Left ventricle myocardium inferior (tissue), 1 donor: ENCODE measurements at places on chromosomes 6 and 20.

DNA sequence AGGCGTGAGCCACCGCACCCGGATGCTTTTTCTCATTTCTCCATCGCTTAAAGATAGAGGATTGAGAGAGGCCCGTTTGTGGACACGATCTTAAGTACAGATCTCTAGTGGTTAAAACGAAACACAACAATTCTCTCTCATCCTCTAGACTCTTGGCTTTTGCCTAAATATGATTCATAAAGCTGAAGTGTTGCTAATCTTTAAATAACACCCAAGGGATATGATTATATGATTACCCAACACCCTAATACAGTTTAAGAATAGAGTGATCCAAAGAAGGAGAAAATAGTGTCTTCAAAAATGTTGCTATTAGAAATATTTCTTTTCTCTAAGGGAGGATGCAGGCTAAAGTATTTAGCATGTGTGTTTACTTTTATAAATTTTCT is 50.4 kb downstream of the MTHFD1L start:
- no peak for DNase-seq

DNA sequence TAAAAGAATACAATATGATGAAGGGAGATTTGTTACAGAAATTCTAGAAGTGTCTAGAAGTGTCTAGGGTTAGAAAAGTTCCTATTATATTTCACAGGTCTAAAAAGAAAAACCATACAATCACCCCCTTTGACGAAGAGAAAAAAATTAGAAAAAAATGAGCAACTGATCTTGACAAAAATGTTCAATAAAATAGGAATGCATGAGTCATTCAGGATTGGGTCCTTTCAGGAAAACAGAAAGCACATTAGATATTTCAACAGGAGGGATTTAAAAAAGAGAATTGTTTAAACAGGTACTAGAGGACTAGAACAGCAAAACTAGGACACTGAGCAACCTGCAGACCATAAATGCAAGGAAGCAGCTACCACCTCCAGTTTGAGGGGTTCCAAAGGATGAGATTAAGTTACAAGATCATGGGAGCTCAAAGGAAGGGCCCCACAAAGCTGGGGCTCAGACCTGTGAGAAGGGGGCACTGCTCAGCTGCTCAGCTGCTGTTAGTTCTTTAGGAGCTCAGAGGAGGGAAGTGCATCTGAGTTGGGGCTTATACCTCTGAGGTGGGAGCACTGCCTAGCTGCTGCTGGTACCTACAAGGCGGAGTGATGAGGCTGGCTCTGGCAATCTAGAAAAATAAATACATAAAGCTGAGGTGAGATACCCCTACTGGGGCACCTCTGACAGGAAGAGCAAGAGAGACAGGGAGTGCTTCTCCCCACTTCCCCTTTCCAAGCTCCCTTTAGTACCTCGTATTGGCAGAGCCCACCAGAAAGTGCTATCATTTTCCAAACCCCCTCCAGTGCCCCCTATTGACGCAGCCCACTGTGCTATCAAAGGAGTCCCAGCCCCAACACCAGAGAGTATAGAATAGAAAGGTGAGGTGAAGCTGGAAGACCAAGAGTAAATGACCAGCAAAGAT is 27.1 kb upstream of the BEND6 start:
- no peak for DNase-seq

DNA sequence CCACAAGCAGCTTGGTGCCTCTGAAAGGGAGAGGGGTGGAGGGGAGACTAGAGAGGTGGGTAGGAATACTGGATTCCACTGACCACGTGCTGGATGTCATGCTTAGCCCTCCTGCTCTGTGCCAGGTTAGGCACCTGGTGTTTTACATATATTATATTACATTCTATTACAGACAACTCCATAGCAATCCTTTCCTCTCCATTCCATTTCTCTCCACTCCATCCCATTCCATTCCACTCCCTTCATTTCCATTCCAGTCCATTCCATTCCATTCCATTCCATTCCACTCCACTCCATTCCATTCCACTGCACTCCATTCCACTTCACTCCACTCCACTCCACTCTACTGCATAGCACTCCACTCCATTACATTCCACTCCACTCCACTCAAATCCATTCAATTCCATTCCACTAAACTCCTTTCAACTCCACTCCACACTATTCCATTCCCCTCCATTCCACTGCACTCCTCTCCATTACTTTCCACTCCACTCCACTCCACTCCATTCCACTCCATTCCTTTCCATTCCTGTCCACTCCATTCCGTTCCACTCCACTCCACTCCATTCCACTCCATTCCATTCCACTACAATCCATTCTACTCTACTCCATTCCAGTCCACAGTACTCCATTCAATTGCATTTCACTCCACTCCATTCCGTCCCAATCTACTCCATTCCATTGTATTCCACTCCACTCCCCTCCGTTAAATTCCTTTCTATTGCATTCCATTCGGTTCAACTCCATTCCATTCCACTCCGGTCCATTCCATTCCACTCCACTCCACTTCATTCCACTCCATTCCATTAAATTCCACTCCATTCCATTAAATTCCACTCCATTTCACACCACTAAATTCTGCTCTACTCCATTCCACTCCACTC is 27.2 kb upstream of the DEFB125 start:
- DNase-seq, result no peak

DNA sequence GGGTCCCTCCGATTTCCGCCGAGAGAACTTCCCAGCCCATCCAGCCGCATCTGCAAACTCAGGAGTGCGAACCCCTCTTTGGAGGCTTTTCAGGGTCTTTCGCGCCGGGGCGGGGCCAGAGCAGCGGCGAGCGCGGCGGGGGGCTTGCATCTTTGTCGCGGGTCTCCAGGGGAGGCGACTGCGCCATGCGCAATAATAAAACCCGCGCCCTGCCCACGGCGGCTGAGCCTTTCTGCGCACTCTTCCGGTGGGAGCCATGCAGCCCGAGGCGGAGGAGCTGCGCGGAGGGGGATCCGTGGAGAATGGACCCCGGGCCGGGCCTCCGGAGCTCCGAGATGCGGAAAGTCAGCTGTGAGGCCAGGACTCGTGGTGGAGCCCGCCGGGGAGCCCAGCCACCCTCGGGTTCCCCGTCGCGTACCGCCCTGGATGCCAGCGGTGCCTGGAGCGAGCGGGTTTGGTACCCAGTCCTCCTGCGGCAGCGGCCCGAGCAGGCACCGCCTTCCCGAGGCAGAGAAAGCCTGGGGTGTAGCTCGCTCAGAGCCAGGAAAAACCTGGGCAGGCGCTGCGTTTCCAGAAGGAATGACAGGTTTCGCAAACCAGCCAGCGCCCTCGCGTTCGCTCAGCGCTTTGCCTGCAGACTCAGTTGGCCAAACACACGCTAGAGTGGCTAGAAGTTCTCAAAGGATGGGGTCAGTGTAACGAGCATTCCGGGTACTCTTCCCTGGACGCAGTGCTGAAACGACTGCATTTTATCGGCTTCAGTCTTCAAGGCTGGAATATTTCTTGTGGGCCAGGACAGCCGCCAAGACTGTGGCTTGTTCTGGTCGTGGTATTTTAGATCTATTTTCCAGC is 1.2 kb downstream of the AKAP12 start:
- DNase-seq, result peak; percentile 38

DNA sequence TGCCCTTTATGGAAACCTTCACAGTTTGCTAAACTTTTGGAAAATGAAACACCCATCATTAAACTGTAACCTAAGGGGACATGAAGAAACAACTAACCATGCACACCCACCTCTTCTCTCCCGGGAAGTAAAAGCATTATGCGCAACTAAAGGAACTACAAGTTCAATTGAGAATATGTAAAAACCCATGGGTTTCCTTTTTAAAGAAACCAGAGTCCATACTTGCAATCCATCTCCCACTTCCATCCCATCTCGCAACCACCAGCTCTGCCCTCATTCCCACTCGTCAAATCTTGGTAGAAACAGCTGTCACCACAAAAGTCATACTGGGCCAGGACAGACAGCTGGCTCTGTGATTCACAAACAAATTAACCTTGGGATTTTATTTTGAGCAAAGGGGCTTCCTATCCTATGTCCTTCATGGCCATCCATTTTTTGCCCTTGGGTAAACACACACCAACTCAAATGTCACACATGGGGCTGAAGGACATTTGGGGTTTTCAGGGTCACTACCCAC is 81.5 kb downstream of the HAO1 start:
- no peak for DNase-seq

- no peak for DNase-seq
Observed at GRCh38 chr20:34410336-34410735, 47.3 kb downstream of the ITCH start.

GRCh38 chr20:46203510-46203837 is 85.4 kb downstream of the CD40 start:
- no peak for DNase-seq

- peak; percentile 37 for DNase-seq
Observed at GRCh38 chr6:20402342-20403069, 827 bp downstream of the E2F3 start.

DNA sequence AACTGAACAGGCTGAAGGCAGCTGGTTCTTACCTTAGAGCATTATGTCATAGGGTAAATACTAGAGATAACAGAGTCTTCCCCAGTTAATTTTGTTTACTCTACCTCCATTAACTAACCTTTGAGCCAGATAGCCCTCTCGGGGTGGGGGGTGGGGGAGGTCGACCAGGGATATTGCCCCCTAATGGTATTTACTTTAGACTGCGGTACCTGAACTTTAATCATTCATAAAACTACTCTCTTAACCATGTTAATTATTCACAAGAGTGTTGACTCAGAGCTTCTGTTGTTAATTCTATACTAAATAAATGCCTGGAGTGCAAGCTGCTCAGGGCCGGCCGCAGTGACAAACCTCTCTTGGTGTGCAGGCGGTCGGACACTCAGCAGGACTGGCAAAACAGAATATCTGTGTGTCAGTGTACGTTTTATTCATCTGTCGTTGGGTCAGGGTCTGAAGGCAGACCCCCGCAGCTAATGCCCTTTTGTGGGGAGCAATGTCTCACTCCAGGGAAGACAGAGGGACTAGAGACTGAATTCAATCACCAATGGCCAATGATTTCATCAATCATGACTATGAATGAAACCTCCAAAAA is 152.4 kb upstream of the COL21A1 start:
- no peak for DNase-seq

DNA sequence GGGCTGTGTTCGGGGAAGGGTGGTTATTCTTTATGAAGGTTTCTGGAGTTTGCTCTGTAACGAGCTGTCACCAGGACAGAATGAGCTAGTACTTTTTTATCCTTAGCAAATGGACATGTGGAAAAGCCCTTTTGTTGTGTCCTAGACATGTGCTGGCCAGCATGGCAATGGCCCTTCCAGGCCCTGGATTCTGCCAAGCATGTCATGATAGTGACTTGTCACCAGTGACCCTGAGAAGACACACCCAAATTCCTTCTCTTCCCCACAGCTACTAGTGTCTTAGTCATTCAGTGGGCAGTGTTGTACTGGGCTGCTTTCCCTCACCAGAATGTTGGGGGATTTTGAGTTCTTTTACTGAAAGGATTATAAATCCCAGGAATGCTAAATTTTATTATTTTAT is 74.0 kb upstream of the XRN2 start:
- no peak for DNase-seq

- no peak for DNase-seq
Observed at GRCh38 chr6:68730291-68731054, 95.4 kb downstream of the ADGRB3 start.

- no peak for DNase-seq
Observed at GRCh38 chr6:35973670-35974222, 50.7 kb downstream of the SLC26A8 start.

DNA sequence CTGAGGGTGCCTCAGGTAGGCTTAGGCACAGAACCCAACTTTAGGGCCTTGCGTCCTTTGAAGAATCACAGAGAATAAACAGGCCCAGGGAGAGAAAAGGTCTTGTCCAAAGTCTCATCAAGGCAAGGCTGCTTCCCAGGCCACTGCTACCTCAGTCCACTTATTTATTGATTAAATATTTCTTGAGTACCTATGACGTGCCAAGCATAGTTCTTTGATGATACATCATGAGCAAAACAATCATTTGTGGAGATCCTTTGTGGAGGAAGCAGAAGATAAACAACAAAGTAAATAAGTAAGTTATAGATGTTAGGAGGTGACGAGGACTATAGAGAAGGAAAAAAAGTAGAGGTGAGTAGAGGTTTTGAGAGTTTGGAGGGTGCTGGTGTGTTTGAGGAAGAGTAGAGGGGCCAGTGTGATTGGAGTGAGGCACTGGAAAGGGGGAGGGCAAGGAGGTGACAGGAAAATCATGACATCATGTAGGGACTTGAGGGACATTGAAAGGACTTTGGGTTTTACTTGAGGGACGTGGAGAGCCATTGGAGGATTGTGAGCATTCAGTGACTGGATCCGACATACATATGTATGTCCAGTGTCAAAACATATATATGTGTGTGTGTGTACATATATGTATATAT is 14.1 kb upstream of the CHMP4B start:
- no peak for DNase-seq

DNA sequence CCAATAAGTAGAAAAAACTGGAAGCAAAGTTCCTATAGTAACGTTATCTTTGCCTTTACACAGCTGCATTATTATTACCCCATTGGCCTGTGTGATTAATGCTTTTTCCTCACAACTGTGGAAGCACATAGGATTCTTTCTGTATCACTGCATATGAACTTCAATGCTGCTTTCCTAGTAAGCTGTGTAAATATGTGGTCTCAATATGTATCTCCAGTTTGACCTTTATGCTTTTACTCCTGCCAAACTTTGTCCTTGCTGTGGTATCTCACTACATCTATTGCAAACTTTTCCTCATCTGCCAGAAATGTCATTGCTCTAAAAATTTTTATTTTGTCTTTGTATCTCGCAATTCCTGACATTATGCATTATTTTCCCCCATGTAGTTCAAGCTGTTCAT is 168.6 kb downstream of the ZFAND3 start:
- DNase-seq, result no peak
